ENCODE measurements at places on chromosomes 3 and 15. TPM values are rescaled to one million over a fixed set of nuclear protein-coding genes. Genes with fewer than 3 reads are reported as not detected.

The ILDR1 gene
- 0.06 TPM for polyA plus RNA-seq

The FOXB1 gene
- not detected for polyA plus RNA-seq

The SLC12A6 gene
- polyA plus RNA-seq, result 24.3 TPM

The ZFYVE19 gene
- polyA plus RNA-seq, result 26.2 TPM

The GOLGA8S gene
- polyA plus RNA-seq, result 0.01 TPM

The CCR1 gene
- polyA plus RNA-seq, result 0.03 TPM

- H3K4me3 ChIP-seq, result no peak overlapping the region
- H3K36me3 ChIP-seq, result no peaks in the 10 kb centered on the region
- no peak for DNase-seq
- no peaks in the 10 kb centered on the region for H3K4me1 ChIP-seq
- H3K27ac ChIP-seq, result no peak overlapping the region
- H3K27me3 ChIP-seq, result peaks cover 14% of the 10 kb centered on the region
Measured at GRCh38 chr3:45864760-45865519, 21.4 kb upstream of the CCR9 start.

GRCh38 chr3:166634091-166634746 is 745.9 kb downstream of the ZBBX start:
- no peaks in the 10 kb centered on the region for H3K36me3 ChIP-seq
- no peak overlapping the region for H3K4me3 ChIP-seq
- no peak for DNase-seq
- H3K27ac ChIP-seq, result no peak overlapping the region
- H3K4me1 ChIP-seq, result no peaks in the 10 kb centered on the region

DNA sequence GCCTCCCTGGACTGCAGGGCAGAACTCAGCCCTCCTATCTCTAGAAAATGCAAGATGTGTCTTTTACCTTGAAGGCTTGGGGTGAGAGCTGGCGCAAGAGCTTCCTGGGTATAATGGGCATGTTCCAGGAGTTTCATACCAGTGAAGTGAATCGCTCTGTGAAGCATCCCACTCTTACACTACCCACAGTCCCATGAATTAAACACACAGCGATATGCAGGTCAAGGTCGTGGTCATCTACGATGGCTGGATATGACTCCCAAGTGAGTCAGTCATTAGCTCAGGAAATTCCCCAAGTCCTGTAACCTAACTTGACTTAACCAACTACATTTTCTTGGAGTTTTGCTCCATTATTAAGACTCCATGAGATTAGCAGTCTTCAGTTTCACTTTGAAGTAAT is 439.7 kb downstream of the NTRK3 start:
- H3K27ac ChIP-seq, result no peak overlapping the region
- H3K4me1 ChIP-seq, result no peaks in the 10 kb centered on the region
- H3K27me3 ChIP-seq, result no peaks in the 10 kb centered on the region
- peak; percentile 23 for DNase-seq
- no peak overlapping the region for H3K4me3 ChIP-seq

DNA sequence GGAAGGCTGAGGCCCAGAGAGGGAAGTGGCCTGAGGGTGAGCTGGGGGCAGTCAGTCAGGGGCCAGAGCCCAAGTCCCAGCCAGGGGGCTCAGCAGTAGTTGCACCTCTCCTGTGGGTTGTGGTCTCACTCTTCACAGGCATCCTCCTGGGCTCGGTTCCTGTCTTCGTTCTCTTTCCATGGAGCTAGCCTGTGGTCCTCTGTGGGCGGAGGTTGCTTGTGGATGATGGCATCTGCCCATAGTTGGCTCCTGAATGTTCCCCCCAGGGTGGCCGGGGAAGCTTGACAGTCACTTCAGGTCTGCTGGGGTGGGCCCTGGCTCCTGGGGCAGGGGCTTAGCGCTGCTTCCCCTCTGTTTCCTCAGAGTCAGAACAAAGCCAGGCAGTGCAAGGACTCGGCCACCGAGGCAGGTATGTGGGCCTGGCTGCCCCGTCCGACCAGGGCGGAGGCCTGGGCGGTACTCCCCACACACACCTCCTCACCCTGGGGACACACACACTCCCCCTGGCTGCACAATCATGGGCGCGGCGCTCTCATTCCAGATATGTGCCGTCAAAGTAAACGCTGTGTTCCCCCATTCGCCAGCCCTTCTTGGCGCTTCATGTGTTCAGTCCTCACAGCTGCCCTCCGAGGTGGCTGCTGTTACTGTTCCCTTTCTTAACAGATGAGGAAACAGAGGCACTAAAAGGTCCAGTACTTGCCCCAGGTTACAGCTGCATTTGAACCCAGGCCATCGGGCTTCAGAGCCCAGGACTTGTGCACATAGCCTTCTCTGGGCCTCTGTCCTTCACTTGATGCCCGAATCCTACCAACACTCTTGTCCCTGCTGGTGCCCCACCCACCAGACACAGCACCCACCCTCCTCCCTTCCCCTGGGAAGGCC is 34.5 kb downstream of the PSTPIP1 start:
- H3K36me3 ChIP-seq, result peaks cover 3% of the 10 kb centered on the region
- no peak overlapping the region for H3K4me3 ChIP-seq
- peaks cover 2% of the 10 kb centered on the region for H3K4me1 ChIP-seq

GRCh38 chr15:56102441-56102840 is 109.0 kb upstream of the NEDD4 start:
- DNase-seq, result no peak
- H3K4me3 ChIP-seq, result no peak overlapping the region
- no peaks in the 10 kb centered on the region for H3K4me1 ChIP-seq
- no peaks in the 10 kb centered on the region for H3K27me3 ChIP-seq
- H3K36me3 ChIP-seq, result peaks cover 11% of the 10 kb centered on the region
- H3K27ac ChIP-seq, result no peak overlapping the region

Data from keratinocyte (primary cell).